ENCODE measurements at places on chromosomes 2 and 18. TPM values are rescaled to one million over a fixed set of nuclear protein-coding genes. Genes with fewer than 3 reads are reported as not detected.
A peak's percentile ranks its signal among the peaks of the same experiment; 100 is the strongest.

The KANSL1L gene
- 14.0 TPM for total RNA-seq

The WIPF1 gene
- total RNA-seq, result 44.2 TPM

DNA sequence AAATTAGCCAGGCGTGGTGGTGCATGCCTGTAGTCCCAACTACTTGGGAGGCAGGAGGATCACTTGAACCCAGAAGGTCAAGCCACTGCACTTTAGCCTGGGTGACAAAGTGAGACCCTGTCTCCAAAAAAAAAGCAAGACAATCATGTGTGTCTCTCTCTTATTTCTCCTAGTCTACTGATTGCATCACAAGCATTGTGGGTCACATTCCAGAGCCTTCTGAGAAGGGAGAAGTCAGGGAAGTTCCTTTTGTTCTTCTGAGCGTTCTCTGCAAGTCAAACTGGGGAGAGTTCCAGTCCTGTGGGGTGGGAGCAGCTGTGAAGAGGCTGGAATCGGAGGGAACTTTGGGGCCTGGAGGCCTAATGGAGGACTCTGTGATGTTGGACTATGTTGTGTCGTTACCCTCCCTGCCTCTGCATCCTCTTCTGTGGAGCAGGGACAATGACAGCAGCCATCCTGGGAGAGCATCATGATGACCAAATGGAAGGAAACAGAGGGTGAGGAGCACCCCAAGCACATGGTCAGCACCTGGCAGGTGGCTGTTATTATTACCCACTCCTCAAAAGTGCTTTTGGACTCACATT is 115.4 kb downstream of the MRO start:
- no peak for DNase-seq
- H3K4me1 ChIP-seq, result no peaks in the 10 kb centered on the region
- no peak overlapping the region for H3K27ac ChIP-seq
- no peak overlapping the region for H3K4me3 ChIP-seq

DNA sequence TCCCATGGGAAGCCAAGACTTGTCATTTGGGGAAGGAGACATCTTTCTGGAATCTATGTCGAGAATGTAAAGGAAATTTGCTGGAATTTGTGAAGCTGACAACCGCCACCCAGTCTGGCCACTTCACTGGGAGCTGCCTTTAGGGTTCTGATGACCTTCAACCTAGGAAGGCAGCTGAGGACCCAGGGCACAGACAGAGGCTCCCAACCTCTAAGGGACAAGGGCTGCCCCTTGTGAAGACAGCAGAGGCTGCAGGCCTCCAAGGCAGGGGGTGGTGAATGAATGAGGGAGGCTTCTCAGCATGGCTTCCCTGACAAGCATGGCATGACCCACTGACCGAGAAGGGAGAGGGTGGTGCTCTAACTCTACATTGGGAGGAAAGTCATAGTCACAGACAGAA is 128.9 kb upstream of the ASB18 start:
- H3K27ac ChIP-seq, result no peak overlapping the region
- no peaks in the 10 kb centered on the region for H3K27me3 ChIP-seq
- H3K4me1 ChIP-seq, result no peaks in the 10 kb centered on the region
- H3K36me3 ChIP-seq, result no peaks in the 10 kb centered on the region
- H3K4me3 ChIP-seq, result no peak overlapping the region
- DNase-seq, result no peak

GRCh38 chr2:171316220-171316619 is 117.6 kb downstream of the METTL8 start:
- peaks cover 24% of the 10 kb centered on the region for H3K4me1 ChIP-seq
- H3K27ac ChIP-seq, result peak overlapping the region; percentile 12
- no peak overlapping the region for H3K4me3 ChIP-seq
- no peaks in the 10 kb centered on the region for H3K27me3 ChIP-seq
- DNase-seq, result peak; percentile 87

GRCh38 chr2:13227578-13227977 is 510.8 kb downstream of the TRIB2 start:
- H3K27ac ChIP-seq, result no peak overlapping the region
- DNase-seq, result no peak
- H3K36me3 ChIP-seq, result no peaks in the 10 kb centered on the region
- H3K27me3 ChIP-seq, result no peaks in the 10 kb centered on the region
- no peak overlapping the region for H3K4me3 ChIP-seq
- H3K4me1 ChIP-seq, result no peaks in the 10 kb centered on the region

All from endothelial cell of umbilical vein (primary cell).